ENCODE measurements at places on chromosomes 6 and 20. TPM values are rescaled to one million over a fixed set of nuclear protein-coding genes. Genes with fewer than 3 reads are reported as not detected.
A peak's percentile ranks its signal among the peaks of the same experiment; 100 is the strongest.

- DNase-seq = no peak
Measured at GRCh38 chr20:50393990-50394561, 116.1 kb upstream of the PTPN1 start.

DNA sequence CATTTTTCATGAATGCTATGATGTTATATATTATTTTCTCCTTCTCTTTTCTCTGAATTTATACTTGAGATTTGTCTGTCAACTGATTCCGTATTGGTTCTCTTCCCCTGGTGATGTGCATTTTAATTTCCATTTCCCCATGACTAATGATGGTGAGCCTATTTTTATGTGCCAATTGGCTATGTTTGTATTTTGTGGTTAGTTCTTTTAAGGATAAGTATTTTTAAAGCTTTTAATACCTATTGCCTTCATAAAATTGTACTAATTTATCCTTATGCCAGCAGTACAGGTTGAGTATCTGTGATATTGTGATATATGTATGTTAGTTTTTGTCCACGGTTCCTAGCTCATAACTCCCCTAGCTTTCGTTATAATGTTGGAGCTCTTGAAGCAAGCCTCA is 2.8 kb downstream of the POLH start:
- DNase-seq = no peak

PTPRT gene
- total RNA-seq = 17.8 TPM

DNA sequence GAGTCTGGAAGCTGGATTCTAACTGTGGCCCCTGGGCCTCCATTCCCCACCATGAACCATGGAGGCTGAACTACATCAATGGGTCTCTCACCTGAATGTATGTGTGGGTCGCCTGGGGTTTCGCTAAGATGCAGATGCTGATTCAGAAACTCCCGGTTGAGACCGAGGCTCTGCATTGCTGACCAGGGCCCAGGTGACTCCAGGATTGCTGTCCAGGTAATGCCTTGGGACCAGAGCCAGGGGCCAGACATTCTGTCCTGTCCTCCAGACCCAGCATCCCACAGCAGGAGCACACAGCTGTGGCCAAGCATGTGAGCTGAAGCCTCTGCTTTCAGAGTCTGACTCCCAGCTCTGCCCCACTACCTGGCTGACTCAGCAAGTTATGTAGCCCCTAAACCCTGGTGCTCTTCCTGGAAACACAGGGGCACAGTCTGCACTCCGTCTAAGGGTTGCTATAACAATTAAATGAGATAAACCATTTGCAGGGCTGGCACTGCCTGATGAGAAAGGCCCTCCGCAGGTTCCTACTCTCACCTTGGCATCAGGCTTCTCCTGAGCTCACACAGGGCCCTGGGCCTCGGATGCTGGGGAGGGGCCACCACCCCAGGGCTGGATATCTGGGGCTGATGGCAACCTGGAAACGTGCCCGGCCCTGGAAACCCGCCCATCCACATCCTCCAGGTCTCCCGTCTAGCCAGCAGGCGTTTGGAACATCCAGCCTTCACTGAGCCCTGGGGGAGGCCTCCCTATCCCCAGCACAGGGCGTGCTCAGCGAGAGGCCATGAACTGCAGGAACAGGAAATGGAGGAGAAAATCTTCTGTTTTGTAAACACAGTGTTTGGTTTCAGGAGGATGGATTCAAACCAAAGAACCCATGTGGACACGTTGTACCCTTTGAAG is 175.7 kb downstream of the DLL1 start:
- no peak for DNase-seq

GRCh38 chr20:38543014-38543906 is 37.7 kb upstream of the ADIG start:
- no peak for DNase-seq

PRSS16 gene
- total RNA-seq = not detected

- no peak for DNase-seq
Measured at GRCh38 chr6:8904754-8905153, 469.4 kb upstream of the SLC35B3 start.

GRCh38 chr20:38864662-38865061 is 59.2 kb downstream of the PPP1R16B start:
- no peak for DNase-seq

DNA sequence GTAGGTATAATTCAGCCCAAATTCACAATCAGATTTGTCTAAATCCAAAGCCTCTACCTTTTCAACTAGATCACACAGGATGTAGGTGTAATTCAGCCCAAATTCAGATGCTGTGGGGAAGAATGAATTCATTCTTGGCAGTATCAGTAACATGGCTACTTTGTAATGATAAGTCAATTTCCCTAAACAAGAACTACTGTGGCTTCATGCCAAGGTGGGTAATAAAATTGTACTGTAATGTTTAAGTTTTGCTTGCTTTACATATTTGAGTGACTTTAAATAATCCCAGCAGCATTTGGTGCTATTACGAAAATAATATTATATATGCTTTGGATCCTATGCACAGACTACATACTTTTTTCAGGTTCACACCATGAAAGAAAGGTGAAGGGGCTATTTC is 239.1 kb downstream of the HDGFL1 start:
- no peak for DNase-seq

SLC22A2 gene
- 1.9 TPM for total RNA-seq

GRCh38 chr6:1103021-1103420 is 208.9 kb upstream of the FOXQ1 start:
- DNase-seq = peak; percentile 72

DNA sequence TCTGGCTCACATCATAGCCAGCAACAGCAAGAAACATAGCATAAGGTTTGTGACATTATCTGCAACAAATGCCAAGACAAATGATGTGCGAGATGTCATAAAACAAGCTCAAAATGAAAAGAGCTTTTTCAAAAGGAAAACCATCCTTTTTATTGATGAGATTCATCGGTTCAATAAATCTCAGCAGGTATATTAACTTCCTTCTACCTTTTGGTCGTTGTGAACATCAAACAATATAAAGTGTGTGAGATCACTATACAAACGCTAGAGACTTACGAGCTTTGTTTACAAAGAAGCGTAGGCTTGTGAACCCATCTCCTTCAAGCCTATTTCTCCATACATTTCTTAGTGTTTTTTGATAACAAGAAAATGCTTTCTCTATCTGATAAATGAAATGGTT is 3.5 kb downstream of the WRNIP1 start:
- no peak for DNase-seq

DNA sequence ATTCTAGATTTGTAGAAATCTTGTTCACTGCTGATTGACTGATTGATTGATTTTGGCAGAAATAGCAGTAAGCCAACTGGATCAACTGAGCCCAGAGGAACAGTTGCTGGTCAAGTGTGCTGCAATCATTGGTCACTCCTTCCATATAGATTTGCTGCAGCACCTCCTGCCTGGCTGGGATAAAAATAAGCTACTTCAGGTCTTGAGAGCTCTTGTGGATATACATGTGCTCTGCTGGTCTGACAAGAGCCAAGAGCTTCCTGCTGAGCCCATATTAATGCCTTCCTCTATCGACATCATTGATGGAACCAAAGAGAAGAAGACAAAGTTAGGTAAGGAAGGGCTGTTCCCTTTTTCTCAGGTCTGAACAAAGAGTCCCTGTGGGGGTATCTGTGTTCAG is 31.2 kb downstream of the TREML1 start:
- DNase-seq = no peak

Data from umbilical cord (tissue), 2 donors.